Stimulated activated CD8-positive, alpha-beta memory T cell treated with anti-CD3 and anti-CD28 coated beads, Interleukin-2, amount 100 ng/mL, for 48 hours (primary cell): ENCODE measurements at places on chromosomes 16 and 17.

- no peak for DNase-seq
Measured at GRCh38 chr16:78184238-78185183, 85.1 kb downstream of the WWOX start.

GRCh38 chr16:76345163-76345661 lies 68.0 kb downstream of the CNTNAP4 start:
- no peak for DNase-seq

DNA sequence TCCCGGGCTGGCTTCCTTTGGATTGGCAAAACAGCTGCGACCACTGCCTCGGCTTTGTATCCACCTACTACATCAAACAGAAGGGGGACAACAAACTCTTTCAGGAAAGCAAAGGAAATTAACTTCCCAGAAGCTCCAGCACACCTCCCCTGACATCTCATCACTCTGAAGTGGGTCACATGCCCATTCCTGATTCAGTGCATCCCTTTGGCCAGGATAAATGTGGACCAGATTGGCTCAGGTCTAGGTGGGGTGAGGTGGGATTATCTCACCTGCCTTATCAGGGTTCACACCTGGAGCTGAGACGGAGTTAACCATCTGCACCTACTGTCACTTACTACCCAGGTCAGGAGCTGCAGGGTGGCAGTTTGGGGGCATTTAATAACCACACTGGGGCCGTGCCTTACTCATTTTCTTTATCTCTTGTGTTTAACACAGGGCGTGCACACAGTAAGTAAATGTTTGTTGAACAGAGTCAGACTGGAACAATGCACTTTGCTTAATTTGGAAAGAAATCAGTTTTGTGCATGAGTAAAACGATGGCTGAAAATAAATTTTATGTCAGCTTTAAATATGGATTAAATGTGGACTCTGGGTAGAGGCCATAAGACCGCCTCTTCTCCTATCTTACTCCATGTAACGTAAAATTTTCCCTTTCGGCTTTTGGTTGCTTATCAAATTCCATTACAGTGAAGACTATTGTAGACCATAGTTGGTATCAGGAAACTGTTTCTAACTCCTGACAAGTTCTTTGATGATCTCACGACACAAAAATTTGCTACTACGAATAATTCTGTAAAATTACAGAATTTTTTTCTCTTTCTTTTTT lies 36.0 kb downstream of the IQCK start:
- no peak for DNase-seq

DNA sequence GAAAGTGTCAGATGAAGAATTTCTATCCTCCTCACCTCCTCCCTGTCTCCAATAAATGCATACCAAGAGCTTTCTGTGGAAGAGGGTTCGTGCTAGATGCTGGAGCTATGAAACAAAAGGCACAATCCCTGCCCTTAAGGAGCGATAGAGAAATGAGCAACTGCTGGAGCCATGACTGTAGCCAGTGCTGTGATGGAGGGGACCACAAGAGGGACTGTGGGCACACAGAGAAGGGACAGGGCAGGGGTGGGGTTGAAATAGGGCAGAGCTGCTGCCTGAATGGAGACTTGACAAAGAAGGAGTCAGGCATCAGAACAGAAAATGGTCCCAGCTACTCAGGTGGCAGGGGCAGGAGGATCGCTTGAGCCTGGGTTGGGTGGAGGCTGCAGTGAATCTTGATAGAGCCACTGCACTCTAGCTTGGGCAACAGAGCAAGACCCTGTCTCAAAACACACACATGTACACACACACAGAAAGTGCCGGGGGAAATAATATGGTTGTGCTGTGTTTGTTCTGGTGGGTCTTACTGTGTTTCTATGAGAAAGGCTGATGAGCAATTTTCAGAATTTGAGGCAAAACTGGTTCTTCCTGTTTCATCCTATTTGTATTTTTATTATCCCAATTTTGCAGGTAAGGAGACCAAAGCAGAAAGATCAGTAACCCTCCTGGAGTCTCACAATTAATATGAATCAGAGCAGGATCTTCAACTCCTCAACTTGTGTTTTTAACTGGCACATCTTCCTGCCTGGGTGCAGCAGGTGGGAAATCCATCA lies 16.5 kb downstream of the TMEM98 start:
- DNase-seq: no peak

DNA sequence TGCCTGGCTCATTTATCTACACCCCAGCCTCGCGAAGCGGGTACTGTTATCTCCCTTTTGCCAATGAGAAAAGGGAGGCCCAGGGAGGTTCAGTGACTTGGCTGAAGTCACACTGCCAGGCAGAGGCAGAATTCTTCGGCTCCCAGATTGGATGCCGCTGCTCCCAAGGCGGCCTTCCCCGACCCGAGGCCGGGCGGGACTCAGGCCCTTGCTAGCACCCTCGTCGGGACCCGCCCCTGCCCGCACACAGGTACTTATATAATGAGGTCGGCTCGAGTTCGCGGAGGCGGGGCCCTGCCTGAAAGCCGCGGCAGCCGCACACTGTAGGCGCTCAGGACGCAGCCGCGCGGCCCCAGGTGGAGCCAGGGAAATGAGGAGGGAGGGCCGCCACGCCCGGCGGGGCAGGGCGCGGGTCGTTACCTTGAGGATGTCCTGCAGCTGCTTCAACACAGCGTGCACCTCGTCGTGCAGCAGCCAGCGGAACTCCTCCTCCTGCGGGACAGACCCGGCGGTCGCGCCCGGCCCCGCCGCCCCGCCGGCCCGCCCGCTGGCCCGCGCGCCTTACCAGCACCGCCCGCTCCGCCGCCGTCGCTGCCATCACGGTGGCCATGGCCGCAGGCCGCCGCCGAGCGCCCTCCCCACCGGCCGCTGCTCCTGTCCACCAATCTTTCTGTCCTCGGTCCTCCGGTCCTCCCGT lies at the start of gene ROGDI:
TSS of gene ROGDI (minus strand) at position 672 of the 697 bp plus-strand sequence. CDS start at position 610, 62 bp downstream.
- DNase-seq: peak; percentile 57

DNA sequence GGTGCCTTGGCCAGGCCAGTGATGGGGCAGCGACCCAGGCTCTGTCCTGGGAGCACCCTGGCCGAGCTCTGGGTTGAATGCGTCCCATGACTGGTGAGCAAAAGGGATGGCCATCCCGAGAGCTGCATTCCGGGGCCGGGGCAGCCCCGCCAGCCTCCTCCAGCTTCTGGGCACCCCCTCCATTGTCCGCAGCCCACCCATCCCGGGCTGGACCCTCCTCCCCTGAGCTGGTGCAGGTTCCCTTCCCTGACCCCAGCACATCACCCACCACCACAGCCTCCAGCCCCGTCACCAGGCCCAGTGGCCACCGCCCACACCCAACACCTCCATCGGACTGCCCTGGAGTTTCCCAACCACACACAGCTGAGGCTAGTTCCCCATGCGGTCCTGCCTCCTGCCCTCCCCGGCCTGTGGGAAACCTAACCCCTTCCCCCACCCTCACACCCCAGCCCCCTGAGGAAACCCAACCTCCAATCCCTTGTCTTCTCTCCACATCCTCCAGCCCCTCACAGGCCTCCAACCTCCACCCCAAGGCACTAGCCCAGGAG lies 16.2 kb upstream of the PVALEF start:
- no peak for DNase-seq

DNA sequence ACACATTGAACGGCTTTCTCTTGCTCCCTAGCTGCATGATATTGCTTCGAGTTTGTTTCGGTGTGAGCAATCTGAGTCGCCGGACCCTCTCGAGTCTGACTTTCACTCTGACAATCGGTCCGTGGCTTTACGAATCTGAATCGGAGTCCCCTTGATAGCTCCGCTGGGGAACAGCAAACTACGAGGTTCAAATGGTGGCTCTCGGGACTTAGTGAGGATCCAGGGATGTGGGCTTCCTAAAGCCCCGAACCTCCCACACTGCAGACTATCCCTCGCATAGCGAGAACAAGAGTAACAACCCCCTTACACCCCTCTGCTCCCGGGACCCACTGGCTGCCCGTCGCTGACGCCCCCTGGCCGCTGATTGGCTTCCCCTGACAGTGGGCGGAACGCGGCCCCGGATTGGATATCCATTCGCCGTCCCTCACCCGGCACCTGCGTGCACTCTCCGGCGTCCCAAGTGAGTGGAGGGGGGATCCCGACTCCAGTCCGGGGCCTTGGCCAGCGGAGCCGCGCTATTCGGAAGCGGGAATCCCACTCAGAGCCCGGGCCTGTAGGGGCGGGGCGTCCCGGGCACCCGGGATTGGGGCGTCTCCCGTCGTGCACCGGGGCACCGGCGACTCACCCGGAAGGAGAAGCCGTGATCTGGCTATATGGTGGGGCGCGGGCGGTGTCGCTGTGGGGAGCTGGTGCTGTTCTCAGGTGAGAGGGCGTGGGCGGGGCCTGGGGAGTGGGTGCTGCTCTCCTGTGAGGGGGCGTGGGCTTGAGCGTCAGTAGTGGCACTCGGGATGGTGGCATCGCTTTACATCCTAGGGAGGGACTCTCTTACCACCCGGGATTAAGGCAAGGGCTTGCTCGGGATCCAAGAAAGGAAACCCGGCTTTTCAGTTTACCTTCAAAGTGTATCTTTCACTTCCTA lies at the start of gene SNX11:
TSS of gene SNX11 (plus strand) at position 630 of the 919 bp plus-strand sequence. CDS start 4,278 bp downstream, outside the sequence.
- peak; percentile 88 for DNase-seq

DNA sequence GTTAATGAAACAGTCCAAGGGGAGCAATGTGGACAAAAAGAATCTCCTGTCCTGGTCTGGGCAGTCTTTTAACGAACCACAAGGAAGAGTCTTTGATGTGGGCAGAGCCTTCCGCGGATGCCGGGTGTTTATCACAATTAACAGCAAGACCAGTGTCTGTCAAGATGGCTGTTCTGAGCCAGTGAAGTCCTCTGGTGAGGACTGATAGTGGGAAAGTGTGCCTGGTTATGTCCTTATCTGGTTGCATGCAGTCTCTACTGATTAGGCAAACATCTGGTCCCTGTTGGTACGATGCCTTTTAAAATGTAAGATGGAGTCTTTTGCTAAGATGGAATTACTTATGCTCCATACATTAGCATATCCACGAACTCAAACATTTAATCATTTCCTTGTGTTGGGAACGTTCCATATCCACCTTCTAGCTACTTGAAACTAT lies 88.5 kb downstream of the ZNF18 start:
- DNase-seq: no peak

DNA sequence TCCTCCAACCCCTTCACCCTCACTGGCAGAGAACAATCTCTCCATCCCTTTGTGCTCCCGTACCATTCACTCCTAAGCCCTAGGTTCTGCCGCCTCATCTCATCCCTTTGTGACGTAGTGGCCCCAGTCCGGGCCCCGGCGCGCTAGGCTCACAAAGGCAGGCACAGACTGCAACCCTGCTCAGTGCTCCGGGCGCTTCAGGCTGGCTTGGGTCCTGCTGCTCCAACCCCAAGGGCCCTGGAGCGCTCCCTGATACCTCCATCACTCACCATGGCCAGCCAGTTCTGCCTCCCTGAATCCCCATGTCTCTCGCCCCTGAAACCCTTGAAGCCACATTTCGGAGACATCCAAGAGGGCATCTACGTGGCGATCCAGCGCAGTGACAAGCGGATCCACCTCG lies at the start of gene KIF2B:
TSS of gene KIF2B (plus strand) at position 164 of the 400 bp plus-strand sequence. CDS start at position 271, 107 bp downstream.
- DNase-seq: no peak

DNA sequence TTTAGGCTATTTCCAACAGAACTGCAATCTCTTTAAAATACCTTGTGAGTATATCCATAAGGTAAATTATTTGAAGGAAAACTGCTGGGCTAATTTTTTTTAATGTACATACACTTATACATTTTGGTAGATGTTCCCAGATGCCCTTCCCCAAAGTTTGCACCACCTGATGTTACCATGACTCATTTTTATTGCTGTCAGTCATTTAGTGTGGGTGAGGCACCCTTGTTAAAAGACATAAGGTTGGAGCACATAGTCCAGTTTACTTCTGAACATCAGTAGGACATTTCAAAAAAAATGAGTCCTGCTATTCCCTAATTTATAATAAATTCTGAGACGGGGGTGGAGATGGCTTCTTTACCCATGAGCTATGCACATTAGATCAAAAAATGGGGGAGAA lies 138.6 kb downstream of the RBFOX1 start:
- no peak for DNase-seq

DNA sequence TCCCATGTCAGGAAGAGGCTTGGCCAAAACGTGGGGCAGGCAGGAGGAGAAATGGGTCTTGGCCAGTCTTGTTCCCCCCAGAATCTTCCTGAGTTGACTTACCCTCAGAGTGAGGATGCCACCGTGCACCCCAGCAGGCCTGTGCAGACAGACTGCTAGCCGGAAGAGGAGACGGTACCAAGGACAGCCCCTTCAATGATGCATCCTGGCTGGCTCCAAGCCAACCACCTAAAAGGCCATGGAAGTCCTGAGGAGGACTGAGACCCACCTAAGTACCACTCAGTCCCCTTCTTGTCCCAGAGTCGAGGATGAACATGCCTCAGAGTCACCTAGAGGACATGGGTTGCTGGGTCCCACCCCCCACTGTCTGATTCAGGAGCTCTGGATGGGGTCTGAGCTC lies 46.7 kb upstream of the RCVRN start:
- DNase-seq: no peak

DNA sequence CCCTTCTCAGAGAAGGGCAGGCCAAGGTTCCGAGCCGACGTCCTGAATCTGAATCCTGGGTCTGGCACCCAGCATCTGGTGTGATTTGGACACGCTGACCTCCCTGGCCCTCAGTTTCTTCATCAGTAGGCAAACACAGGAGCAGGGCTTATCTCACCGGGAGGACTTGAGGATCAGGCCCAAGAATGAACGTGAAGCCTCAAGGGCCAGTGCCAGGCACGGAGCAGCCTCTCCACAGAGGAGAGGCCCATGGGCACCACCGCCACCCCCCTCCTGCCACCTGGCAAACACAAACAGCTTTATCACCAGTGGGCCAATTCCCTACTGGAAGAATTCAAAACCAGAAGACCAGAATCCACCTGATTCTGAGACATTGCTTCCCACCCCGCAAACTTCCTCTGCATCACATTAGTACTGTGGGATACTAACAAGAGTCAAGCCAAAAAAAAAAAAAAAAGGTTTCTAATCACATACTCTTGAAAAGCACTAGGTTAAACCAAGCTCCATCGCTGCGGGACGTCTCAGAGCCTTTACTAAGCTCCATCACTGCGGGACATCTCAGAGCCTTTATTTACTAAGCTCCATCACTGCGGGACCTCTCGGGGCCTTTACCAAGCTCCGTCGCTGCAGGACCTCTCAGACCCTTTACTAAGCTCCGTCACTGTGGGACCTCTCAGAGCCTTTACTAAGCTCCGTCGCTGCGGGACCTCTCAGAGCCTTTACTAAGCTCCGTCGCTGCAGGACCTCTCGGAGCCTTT lies 68.0 kb upstream of the DOC2B start:
- DNase-seq: no peak

GRCh38 chr16:11871193-11871592 lies 19.9 kb upstream of the RSL1D1 start:
- DNase-seq: no peak

DNA sequence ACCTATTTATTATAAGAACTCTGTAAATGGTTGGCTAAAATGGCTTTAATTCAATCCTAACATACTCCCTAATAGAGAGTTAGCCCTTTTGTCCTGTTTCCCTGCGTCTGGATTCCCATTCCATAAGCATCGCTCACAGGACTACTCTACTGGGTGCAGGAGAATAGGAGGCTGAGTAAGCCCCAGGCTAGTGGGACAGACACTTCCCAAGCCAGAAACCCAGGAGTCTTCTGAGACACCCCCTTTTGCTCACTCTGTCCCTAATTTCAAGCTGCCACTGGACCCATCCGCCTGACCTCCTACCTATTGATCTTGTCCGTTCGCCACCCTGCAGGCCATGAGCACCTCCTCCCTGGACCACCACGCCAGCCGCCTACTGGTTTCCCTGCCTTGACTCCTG lies 16.7 kb upstream of the TOB1 start:
- DNase-seq: no peak
